Fibroblast of skin of abdomen (primary cell): ENCODE measurements at places on chromosomes 5 and 9.

- DNase-seq = no peak
These were observed 1262.2 kb downstream of the EFNA5 start for GRCh38 chr5:106408570-106408969.

DNA sequence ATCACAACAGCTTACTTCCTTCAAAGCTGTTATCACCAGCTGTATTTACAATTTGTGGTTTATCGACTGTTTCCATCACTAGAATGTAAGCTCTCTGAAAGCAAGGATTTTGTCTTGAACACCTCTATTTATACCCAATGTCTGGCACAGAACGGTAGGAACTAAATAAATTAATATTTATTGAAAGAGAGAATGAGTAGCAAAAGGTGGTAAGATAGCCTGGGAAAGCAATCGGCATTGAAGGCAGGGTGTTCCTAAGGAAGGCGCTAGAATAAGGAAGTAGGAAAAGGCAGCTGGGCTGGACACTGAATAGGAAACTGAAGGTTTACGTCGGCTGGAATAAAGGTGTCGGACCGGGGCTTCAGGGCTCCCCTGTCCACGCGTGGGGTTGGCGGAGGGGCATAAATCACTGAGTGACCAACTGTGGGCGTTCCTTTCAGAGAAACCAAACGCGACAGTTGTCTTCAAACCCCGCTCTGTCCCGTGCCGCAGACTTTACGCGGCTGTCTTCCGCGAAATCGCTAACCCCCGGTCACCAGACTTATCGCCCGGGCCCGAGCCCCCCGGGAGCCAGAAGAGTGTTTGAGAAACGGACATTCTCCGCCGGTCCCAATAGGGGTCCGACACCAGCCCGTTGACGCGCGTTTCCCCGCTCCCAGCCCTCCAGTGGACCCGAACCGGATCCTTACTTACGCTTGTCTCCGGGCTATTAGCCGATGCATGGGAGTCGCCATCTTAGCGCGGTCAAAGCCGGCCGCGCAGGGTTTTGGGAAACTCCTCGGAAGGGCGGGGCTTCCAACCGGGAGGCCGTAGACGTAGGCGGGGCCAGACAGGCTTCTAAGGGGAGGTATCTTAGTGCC, at the start of gene ZCCHC10:
TSS of gene ZCCHC10 (minus strand) at position 746 of the 860 bp plus-strand sequence. CDS start at position 734, 12 bp downstream.
- peak; percentile 93 for DNase-seq

DNA sequence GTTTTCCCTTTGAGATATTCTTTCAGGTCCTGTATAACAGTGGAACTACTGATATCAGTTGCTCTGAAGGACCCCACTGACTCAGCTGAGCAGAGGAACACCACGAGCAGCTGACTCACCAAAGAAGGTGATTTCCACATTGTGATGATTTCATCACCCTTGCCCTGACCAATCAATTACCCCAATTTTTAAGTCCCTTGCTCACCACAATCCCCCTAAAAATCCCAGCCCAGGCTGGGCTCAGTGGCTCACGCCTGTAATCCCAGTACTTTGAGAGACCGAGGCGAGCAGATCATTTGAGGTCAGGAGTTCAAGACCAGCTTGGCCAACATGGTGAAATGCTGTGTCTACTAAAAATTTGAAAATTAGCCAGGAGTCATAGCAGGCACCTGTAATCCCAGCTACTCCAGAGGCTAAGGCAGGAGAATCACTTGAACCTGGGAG, 125.3 kb upstream of the ABCA1 start:
- DNase-seq = peak; percentile 83

- no peak for DNase-seq
These were observed 131.5 kb downstream of the MTX3 start for GRCh38 chr5:79859588-79859987.

DNA sequence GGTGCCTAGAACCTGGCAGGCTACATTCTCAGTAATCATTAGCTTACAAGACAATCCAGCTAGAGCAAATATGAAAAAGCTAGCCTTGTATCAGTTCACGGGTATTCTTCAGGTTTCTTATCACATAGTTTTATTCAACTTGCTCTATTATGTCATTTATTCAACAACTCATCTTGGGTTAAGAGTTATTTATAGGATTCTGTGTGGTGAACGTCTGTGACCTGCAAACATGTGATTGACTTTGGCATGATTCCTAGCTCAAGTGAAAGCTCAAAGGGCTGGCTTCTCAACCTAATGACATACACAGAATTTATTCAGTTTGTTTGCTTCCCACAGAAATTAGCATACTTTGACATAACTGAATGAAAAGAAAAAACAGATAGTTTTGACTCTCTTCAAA, 173.1 kb downstream of the PLPPR1 start:
- DNase-seq = no peak

DNA sequence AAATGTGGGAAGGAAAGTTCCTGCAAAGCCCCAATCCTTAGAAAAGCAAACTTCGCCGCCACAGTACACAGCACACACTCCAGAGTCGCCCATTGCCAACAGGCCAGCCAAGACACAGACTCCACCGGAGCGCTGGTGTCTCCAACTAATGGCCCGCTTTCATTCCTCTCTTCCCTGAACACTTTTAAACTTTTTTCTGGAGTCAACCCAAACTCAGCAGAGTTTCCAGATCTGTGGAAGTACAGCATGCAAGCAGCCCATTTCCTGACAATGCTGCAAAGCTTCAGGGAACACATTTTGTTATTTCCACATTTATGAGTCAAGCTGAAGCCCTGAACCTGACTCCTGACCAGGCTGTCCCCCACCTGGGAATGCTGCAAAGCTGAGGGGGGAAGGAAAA, 351.9 kb downstream of the NFIB start:
- no peak for DNase-seq

DNA sequence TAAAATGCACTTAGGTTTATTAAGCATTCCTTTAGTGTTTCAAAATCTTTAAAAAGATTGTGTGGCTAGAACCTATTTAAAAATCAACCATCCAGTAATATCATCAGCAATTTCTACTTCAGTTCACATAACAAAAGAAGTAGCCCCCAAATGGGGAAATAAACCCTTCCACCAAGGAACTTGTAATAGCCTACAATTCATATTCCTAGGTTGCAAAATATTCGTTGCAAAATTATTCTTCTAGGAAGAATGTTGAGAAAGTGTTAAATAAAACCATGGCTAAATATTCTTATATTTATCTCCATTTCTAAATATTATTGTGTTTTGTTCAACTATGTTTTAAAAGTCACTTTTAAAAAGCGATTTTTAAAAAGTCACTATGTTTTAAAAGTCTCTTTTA, 177.9 kb upstream of the PRLR start:
- DNase-seq = no peak

- no peak for DNase-seq
These were observed 43.4 kb upstream of the RGS7BP start for GRCh38 chr5:64462391-64462790.

DNA sequence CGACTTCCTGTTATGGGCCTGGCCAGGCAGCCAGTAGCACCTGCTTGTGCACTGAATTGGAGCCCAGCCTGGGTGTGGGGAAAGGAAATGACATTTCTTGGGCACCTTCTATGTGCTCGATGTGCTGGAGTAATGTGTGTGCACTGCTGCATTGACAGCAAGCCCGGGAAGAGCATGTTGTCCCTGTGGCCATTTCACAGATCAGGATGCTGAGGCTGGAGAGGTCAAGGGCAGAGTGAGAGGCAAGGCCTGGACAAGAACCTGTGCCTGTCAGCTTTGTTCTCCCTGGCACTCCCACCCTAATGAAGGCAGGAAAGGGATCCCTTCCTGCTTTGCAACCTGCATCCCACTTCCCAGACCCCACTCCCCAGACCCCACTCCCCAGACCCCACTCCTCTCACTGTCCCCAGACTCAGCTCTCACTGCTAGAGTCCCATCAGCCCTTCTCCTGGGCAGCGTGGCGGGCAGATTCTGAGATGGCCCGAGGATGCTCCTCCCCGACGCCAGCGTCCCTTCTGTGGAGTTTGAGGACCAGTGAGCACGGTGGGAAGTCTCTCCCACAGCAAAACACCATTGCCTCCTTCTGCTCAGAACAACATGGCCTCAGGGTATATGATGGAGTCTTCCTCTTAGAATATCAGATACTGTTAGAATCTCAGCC, 49.6 kb downstream of the BARX1 start:
- DNase-seq = no peak

- DNase-seq = no peak
These were observed 74.0 kb downstream of the IQGAP2 start for GRCh38 chr5:76477061-76477460.

DNA sequence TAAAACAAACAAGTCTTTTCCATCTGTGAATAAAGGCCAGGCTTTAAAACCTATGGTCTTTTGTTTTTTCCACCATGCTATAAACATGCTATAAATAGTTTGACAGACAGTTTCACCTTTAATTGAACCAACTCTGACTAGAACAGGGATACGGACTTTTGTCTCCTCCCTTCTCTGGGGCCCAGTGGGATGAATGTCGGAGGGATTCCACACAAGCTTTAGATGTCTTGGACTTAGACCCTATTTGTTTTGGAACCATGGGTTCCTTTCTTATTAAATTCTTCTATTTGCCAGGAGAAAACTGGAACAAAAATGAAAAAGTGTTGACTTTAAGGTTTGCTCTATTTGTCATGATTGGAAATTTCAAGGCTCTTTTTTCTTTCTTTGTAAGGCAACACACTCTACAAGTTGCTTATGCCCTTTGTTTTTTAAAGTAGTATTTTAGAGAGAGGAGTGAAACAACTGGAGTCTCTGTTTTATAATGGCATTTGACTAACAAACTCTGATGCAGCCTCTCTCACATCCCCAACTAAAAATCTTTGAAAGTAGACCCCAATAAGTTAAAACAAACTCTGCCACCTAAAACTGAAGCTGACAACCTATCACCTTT, 145.3 kb downstream of the MLLT3 start:
- no peak for DNase-seq

GRCh38 chr9:79924836-79925235, 353.1 kb downstream of the TLE4 start:
- no peak for DNase-seq

- DNase-seq = no peak
These were observed 158.6 kb upstream of the GLRA1 start for GRCh38 chr5:152083231-152083630.

DNA sequence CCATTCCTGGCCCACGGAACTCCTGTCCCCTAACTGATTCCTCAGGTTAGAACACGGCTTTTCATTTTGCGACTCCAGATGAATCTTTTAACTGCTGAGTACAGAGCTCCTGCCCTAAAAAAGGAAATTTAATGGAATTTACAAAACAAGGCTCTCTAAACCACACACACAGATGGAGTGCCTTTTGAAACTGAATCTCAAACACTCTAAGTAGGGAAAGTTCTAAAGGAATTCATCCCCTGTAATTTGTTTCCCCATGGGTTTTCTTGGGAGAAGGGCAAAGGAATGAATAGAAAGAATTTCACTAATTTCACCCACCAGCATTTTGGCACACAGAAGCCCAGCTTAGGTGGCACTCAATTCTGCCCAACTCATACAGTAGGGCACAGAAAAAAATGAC, 106.5 kb downstream of the THBS4 start:
- peak; percentile 26 for DNase-seq
